Thyroid gland (tissue), 4 donors: ENCODE measurements at places on chromosomes 7 and 10.

GRCh38 chr7:29102558-29103151 lies 43.7 kb downstream of the CPVL start:
- peak; percentile 56 for DNase-seq

GRCh38 chr10:13233358-13233757 lies 816 bp downstream of the UCMA start:
- DNase-seq, result no peak

- no peak for DNase-seq
Measured at GRCh38 chr7:89837515-89837914, 316.8 kb upstream of the STEAP1 start.

GRCh38 chr7:71696511-71696910 lies 564.6 kb downstream of the GALNT17 start:
- DNase-seq, result no peak

- no peak for DNase-seq
Measured at GRCh38 chr10:117532451-117533107, 10.0 kb upstream of the EMX2 start.

- DNase-seq, result peak; percentile 10
Measured at GRCh38 chr10:84214612-84215235, 10.6 kb downstream of the LRIT2 start.
